IMR-90 (cell line): ENCODE measurements at places on chromosomes 3 and 15.

- no peak overlapping the region for H3K4me3 ChIP-seq
- no peak overlapping the region for H3K27ac ChIP-seq
- no peaks in the 10 kb centered on the region for H3K36me3 ChIP-seq
- peaks cover 2% of the 10 kb centered on the region; the same call in 1 of the 2 replicates for H3K27me3 ChIP-seq
- DNase-seq, result no peak
Measured at GRCh38 chr3:24120434-24120833, 175.3 kb downstream of the NR1D2 start.

GRCh38 chr3:62999791-63000190 is 124.6 kb upstream of the CADPS start:
- no peak overlapping the region for H3K4me3 ChIP-seq
- no peak for DNase-seq
- no peak overlapping the region for H3K27ac ChIP-seq
- no peaks in the 10 kb centered on the region for H3K4me1 ChIP-seq
- no peaks in the 10 kb centered on the region for H3K27me3 ChIP-seq
- H3K36me3 ChIP-seq, result no peaks in the 10 kb centered on the region

- no peak overlapping the region for H3K4me3 ChIP-seq
- no peak for DNase-seq
- no peaks in the 10 kb centered on the region for H3K27me3 ChIP-seq
- H3K36me3 ChIP-seq, result no peaks in the 10 kb centered on the region
Measured at GRCh38 chr3:162134571-162134970, 638.0 kb downstream of the OTOL1 start.

DNA sequence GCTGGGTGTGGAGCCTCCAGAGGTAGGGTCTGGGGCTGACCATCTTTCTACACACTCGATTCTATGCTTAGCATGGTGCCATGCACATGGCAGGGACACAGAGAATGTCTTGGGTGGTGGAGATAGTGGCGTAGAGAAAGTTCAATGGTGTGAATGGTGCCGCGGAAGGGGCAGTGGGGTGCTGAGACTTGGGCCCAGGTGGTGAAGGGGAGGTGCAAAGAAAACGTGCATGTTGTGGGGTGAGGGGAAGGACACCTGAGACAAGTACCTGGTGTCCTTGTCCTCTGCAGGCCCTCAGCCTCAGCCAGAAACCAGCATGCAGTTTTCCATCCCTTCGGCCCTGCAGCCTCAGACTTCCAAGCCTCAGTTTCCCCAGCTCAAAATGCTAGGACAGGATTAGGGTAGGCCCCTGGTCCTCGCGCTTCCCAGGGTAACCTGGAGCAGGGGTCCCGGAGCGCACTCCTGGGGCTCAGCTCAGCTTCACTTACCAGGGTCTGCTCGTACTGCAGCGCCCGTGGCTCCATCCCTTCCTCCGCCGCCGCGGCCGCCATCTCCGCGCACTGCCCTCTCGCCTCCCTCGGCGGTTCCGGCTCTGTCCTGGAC is 375 bp downstream of the CLCN2 start:
- no peak for DNase-seq
- peaks cover 7% of the 10 kb centered on the region for H3K4me1 ChIP-seq
- H3K27me3 ChIP-seq, result no peaks in the 10 kb centered on the region
- H3K36me3 ChIP-seq, result peaks cover 10% of the 10 kb centered on the region

DNA sequence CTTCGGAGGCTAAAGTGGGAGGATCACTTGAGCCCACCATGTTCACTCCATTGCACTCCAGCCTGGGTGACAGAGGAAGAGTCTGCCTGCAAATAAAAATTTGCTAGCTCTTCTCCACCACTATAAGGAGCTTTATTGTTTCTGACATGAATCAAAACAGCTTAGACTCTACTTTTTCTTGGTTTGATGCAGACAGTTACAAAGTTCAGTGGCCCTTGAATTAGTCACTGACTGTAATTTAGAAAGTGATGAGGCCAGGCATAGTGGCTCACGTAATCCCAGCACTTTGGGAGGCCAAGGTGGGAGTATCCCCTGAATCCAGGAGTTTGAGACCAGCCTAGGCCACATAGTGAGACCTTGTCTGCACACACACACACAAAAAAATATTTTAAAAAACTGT is 172.4 kb upstream of the CGNL1 start:
- peaks cover under 1% of the 10 kb centered on the region; the same call in 1 of the 2 replicates for H3K4me1 ChIP-seq
- no peak overlapping the region for H3K4me3 ChIP-seq
- no peak for DNase-seq
- peaks cover 3% of the 10 kb centered on the region; the same call in 1 of the 2 replicates for H3K36me3 ChIP-seq
